Suprapubic skin (tissue), 4 donors: ENCODE measurements at places on chromosomes 12 and 14. TPM values are rescaled to one million over a fixed set of nuclear protein-coding genes. Genes with fewer than 3 reads are reported as not detected.

RAB15 gene
- total RNA-seq = 16.6 TPM

OR6C2 gene
- total RNA-seq = not detected

EFS gene
- total RNA-seq = 74.0 TPM

TMEM253 gene
- total RNA-seq = not detected

NPAS3 gene
- total RNA-seq = not detected

OR6C6 gene
- total RNA-seq = not detected

NFE2 gene
- total RNA-seq = 1.4 TPM

GALNT8 gene
- 0.59 TPM for total RNA-seq

TMEM132D gene
- total RNA-seq = 0.64 TPM

PPP1R1A gene
- total RNA-seq = 11.0 TPM

ARHGAP9 gene
- 7.4 TPM for total RNA-seq

CLEC9A gene
- total RNA-seq = not detected

RNASE3 gene
- total RNA-seq = not detected

SAMD15 gene
- not detected for total RNA-seq

DACT1 gene
- 4.5 TPM for total RNA-seq

- DNase-seq = no peak
Observed at GRCh38 chr12:95126076-95126475, 52.7 kb upstream of the NR2C1 start.

GRCh38 chr12:130456375-130457199 lies 118.9 kb downstream of the PIWIL1 start:
- no peak for DNase-seq

GRCh38 chr12:114780746-114781399 lies 96.9 kb upstream of the TBX3 start:
- no peak for DNase-seq

GRCh38 chr14:31205681-31206535 lies 1.7 kb downstream of the HECTD1 start:
- no peak for DNase-seq

DNA sequence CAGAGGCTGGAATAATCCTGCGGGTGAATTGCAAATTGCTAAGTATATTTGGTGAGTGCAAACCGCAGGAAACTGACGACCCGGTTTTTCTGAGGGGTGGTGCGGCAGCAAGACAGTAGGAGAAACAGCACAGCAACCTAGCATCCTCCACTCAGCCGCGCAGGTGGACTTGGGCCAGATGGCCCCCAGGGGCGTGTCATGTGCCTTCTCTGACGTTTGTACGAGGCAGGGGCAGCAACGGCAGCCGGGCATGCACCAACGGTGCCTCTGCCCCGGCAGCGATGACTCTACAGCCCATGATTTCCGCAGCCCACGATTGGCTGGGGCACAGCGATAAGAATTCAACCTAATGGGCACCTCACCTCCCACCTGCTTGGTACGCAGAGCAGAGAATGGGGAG lies 11.1 kb upstream of the CLEC2A start:
- no peak for DNase-seq

DNA sequence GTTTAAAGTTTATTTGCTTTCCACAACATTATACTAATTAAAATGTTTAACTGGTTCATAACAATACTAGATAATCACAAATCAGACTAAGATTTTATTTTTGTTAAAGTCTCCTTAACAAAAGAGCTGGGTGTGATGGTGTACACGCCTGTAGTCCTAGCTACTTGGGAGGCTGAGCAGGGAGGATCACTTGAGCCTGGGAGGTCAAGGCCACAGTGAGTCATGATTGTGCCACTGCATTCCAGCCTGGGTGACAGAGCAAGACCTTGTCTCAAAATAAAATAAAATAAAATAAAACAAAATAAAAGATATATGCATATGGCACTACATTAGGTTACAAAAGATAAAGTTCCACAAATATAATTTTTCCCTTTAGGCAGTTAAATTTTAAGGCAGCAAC lies 5.6 kb downstream of the MIS18BP1 start:
- no peak for DNase-seq

GRCh38 chr12:111180426-111181142 lies 188.3 kb downstream of the PHETA1 start:
- no peak for DNase-seq

DNA sequence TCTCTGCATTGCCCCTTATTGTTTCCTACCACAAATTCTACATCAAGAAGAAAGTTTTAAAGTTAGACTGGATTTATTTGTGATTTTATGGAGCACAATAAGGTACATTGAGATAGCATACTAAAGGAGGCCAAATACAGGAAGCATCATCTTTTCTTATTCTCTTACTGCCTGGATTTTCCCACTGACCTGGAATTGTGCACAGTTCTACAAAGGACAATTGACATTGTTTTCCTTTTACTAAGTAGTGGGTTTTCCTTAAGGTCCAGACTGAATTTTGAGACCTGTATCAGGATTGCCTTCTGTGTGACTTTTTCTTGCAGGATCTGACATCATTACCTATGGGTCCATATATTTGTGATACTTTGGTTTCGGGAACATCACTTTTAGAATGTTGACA lies 18.8 kb upstream of the ZNF140 start:
- DNase-seq = no peak

DNA sequence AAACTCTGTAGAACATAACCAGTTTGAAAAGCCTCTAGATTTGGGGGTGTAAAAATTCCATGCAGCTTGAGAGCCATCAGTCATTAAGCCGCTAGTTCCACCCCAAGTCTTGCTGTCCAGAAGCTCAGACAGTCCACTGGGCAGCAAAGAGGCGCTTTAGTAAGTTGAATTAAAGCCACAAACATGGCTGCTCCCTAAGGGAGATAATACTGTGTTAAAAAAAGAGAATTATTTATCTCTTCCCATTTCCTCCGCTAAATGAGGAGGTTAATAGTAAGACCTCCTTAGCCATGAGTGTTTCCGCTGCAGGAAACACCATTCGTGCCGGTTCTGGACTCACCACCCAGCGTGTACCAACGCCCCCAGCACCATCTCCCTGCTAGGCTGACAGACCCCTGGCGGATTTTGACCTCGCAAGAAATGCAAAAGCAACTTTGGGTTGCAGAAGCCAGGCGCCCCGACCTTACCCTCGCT lies 536 bp downstream of the TM7SF3 start:
- peak; percentile 82 for DNase-seq

- no peak for DNase-seq
Observed at GRCh38 chr12:57011438-57012424, 4.6 kb downstream of the TAC3 start.

DNA sequence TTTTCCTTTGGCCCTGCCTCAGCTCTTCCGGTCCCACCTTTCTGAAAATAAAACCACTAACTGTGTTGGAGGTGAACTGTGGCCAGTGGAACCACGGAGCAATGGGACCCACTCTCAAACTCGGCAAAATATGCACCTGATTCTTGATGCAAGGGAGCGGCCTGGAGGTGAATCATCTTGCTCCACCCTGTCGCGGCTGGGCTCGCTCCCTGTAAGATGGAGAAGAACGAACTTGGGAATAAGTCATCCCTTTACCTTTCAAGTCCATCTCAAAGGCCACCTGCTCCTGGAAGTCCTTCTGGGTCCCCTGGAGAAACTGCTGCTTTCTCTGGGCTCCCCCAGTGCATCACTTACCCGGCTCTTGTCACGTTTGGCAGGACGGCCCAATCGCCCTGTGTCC lies 309.9 kb downstream of the BCL11B start:
- DNase-seq = no peak

DNA sequence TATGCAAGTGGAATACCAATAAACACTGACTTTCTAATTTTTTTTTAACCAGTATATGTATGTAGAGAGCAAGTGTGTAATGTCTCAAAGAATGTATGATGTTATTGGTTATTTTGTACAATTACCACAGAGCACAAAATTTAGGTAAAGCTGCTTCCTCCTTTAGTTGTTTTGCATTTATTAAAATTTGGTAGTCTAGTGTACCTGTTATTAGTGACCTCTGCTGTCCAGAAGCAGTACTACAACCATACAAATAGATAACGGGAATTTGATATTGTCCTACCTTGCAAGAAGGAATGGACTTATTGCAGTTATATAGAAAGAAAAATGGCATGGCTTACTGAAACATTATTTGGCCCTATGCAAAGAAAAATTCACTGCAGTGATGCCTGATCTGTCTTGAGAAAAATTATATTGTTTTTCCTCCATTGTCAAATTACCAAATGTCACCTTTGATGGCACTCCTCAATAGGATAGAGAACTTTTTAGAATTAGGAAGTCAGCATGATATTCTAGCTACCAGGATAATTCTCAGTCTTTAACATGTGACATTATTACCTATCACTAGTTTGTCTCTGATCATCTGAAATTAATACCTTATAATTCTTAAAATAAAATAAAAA lies 153.9 kb upstream of the RMST start:
- no peak for DNase-seq

DNA sequence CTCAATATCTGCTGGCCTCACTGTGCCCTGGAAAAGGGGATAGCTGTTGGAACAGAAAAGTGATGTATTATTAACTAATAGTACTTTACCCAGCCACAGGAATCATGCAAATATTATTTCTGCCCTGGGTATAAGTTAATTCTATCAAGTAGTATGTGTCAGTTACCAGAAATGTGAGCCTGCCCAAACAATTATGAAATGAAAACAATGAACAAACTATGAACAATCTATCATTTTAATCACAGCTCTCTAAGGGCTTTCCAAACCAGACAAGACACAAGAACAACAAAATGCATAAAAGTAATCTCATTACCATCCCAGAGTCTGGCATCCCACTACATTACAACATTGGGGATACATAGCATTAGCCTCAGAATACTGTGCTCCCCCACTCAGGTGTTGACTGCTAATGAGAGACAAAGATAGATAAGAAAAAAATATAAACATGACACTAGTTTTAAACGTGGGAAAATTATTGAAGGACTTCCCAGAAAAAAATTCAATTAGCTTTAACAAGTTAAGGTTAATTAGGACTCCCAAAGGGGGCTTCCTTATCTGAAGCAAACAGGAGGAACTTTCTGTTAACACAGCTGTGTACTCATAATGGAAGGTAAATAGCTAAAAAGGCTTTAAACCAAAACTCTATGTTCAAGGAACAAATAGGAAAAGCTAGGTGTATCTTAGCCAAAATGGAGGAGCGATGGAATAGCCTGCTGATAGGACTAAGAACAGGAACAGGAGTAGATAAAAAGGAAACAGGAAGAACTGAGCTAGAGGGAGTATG lies 3.3 kb downstream of the DCAF5 start:
- DNase-seq = no peak

DNA sequence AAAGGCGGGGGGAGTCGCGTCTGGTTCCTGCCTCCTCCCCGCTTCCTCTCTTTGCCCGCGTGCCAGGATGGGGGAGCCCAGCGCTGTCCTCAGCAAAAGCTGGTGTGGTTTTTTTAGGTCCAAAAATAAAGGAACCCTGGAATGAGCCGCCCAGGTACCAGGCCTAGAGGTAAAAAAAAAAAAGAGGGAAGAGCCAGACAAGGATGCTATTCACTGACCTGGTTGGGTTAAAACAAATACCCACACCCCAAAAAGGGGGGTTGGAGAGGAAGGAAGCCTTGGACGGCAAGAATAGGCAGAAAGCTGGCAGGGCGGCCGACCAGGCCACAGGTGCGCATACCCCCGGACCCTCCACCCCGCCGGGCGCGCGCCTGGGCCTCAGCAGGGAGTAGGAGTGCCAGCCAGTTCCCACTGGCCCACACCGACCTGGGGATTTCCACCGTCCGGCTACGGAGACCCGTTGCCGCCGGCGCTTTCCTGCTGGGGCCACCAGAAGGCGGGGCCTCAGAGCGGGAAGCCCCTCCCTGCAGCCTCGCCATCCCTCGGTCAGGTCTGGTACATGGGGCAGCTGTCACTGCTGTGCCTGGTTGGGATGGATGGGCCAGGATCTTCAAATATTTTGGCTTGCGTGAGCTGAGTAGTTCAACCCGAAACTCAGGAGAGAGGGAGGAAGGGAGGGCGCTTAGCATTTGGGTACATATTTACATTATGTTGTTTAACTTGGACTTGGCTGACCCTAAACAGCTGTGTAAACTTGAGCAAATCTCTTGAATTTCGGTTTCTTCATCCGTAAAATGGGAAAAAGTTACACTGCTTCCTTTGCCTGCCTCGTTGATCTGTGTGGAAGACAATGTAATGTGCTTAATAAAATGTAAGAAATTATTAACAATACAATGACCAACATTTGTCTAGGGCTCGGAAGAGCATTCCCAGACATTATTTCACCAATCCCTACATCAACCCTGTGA lies 5.4 kb upstream of the IRF2BPL start:
- DNase-seq = peak; percentile 92

GRCh38 chr12:57216014-57216911 lies at the start of gene NXPH4:
TSS of gene NXPH4 (plus strand) at chr12:57216794. CDS start at chr12:57216970, 176 bp downstream.
- DNase-seq = peak; percentile 76

- no peak for DNase-seq
Observed at GRCh38 chr12:54993181-54993835, 8.7 kb upstream of the TESPA1 start.

GRCh38 chr14:101349108-101349507 lies 212.2 kb upstream of the DIO3 start:
- peak; percentile 26 for DNase-seq

DNA sequence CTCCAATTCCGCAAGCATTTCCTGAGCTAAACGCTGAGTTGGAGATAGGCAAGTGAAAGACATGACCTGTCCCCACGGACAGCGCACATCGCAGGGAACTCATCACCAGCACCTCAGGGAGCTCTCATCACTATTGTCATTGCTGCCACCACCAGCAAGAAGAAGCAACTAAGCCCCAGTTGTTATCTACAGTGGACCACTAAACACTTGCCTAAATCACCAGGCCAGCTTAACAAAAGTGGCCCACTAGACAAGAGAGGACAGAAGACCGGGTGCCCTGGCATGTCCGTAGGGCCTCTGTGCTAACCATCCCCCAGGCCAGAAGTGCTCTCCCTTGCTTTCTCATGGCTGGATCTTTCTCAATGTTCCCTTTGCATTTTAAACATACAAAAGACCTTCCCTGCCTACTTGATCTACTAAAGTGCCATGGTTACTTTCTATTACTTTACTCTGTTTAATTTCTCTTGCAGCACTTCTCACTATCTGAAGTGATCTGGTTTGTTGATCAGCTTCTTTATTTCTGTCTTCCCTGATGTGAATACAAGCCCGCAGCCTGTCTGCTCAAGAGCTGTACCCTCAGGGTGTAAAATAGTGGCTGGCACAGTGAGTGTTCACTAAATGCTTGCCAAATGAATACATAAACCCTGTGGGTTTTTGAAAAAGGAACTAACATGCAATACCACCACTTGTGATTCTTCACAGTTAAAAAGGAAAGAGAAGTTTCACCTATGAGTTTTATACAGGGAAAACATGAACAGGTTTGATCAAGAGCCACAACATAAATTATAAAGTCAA lies 60.9 kb upstream of the RFLNA start:
- no peak for DNase-seq

DNA sequence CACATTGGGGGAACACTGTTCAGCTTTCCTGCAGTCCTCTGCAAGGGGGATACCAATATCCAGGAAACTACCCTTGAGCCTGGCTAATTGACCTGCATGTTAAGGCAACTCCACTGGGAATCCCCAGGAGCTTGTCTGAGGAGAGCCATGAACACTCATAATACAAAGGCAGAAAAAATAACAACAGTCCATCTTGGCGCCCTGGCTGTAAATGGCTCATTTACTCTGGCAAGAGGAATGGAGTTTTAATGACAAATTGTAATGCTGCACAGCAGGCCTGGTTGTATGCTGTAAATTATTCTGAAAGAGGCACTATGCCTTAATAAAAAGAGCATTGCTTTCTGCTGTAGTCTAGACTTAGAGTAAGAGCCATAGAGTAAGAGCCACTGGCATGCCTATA lies 58.3 kb downstream of the SLC8A3 start:
- no peak for DNase-seq

- DNase-seq = no peak
Observed at GRCh38 chr12:2011643-2012607, 7.7 kb upstream of the DCP1B start.

- no peak for DNase-seq
Observed at GRCh38 chr12:992647-993046, 1.6 kb downstream of the ERC1 start.
